GM23248 (cell line): ENCODE measurements at places on chromosomes 2 and 18.

DNA sequence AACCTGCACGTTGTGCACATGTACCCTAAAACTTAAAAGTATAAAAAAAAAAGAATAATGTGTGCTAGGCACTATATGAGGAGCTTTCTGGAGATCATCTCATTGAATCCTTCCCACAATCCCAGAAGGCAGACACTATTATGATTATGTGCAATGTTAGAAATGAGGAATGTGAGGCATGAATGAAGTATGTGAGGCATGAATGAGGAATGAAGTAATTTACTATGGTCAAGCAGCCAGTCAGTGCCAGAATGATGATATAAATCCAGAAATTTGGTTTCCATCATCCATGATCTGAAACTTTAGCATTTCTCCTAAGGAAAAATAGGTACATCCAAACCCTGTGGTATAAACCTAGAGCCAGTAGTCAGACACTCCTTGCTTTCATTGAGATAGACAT, 42.0 kb downstream of the CCDC148 start:
- peaks cover 33% of the 10 kb centered on the region for H3K4me1 ChIP-seq
- no peaks in the 10 kb centered on the region for H3K36me3 ChIP-seq
- H3K27me3 ChIP-seq = no peaks in the 10 kb centered on the region
- peak; percentile 72 for DNase-seq

DNA sequence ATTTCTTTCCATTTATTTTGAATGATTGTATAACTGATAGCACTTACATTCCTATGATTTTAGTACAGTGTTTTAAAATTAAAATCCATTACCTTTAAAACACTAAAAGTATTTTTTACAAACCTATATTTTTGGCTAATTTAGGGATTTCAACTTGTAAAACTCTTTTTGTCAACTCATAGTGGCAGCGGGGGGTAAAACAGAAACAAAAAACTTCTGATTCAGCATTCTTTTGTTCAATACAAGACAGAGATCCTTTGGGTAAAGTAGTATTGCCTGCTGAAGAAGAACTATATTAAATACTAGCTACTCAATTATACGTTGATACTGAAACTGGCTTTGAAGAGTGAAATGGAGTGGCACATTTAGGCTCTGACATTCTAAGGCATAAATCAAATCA, 437.4 kb upstream of the CDH19 start:
- no peaks in the 10 kb centered on the region for H3K27me3 ChIP-seq
- H3K27ac ChIP-seq = no peak overlapping the region

DNA sequence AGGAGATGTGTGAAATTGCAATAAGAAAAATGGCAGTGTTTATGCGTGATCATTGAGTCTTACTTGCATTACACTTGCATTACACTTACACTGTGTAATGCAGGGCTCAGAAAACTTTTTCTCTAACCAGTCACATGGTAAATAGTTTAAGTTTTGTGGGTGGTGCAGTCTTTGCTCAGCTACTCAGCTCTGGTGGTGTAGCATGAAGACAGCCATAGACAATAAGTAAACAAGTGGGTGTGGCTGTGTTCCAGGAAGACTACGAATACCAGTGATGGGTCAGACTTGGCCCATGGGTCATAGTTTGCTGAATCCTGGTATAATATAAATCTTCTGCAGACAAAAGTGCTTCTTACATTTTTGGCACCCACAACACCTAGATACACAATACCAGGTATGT, 115.6 kb upstream of the CYP1B1 start:
- H3K4me3 ChIP-seq = 0 out of 2 replicates have a peak overlapping the region, but pooled peaks have one; percentile 13
- DNase-seq = peak; percentile 66
- H3K27me3 ChIP-seq = no peaks in the 10 kb centered on the region
- peaks cover 38% of the 10 kb centered on the region for H3K4me1 ChIP-seq
- no peaks in the 10 kb centered on the region for H3K36me3 ChIP-seq

- peaks cover 16% of the 10 kb centered on the region for H3K4me1 ChIP-seq
- H3K4me3 ChIP-seq = no peak overlapping the region
- H3K27ac ChIP-seq = no peak overlapping the region
- H3K36me3 ChIP-seq = no peaks in the 10 kb centered on the region
- no peaks in the 10 kb centered on the region for H3K27me3 ChIP-seq
Measured at GRCh38 chr2:205768815-205769494, 86.7 kb downstream of the NRP2 start.

DNA sequence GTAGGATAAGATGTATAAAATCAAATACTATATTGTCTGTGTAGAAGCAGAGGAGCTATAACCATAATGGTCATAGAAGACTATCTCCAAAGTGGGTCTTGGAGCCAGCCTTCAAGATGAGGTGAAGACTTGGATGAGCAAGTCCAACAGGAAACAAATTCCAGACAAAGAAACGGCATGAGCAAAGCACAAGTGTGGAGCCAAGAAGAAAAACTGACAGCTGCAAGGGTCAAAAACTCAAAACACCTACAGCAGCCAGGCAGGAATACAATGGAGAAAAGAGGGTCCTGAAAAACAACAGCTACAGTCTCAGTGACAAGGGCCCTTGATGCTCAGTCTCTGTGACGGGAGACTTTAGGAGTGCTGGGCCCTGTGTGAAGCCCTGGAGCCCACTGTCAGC, 102.4 kb downstream of the STK39 start:
- H3K27me3 ChIP-seq = no peaks in the 10 kb centered on the region
- no peak overlapping the region for H3K4me3 ChIP-seq
- no peak overlapping the region for H3K27ac ChIP-seq
- H3K4me1 ChIP-seq = peaks cover 6% of the 10 kb centered on the region
- DNase-seq = no peak

DNA sequence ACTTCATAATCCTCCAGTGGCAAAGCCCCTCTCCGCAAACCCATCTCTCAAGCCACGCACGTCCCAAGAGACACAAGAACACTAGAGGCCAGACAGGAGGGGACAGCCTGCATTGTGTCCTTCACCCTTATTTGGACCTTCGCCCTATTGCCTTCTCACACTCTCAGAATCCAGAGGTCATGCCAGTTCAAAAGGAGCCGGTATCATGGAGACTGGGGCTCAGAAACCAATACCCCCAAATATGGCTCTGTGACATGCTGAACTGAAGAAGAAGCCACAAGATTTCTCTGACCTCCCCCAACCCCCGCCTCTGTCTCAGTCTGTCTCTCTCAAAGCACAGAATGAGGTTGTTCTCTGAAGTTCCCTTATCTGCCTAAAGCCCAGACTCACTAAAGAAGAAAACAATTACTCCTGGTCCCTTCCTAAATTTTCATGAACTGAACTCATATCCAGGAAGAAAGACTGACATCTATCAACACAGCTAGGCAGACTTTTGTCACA, 19.2 kb upstream of the SPATA3 start:
- no peak overlapping the region for H3K4me3 ChIP-seq
- H3K4me1 ChIP-seq = no peaks in the 10 kb centered on the region; the same call in 1 of the 2 replicates
- no peak for DNase-seq
- no peaks in the 10 kb centered on the region for H3K36me3 ChIP-seq
- H3K27me3 ChIP-seq = peaks cover 12% of the 10 kb centered on the region; the same call in 1 of the 2 replicates

GRCh38 chr2:163779970-163780597, 44.3 kb upstream of the FIGN start:
- no peak for DNase-seq
- no peak overlapping the region for H3K4me3 ChIP-seq
- H3K4me1 ChIP-seq = peaks cover 29% of the 10 kb centered on the region
- no peaks in the 10 kb centered on the region for H3K27me3 ChIP-seq

DNA sequence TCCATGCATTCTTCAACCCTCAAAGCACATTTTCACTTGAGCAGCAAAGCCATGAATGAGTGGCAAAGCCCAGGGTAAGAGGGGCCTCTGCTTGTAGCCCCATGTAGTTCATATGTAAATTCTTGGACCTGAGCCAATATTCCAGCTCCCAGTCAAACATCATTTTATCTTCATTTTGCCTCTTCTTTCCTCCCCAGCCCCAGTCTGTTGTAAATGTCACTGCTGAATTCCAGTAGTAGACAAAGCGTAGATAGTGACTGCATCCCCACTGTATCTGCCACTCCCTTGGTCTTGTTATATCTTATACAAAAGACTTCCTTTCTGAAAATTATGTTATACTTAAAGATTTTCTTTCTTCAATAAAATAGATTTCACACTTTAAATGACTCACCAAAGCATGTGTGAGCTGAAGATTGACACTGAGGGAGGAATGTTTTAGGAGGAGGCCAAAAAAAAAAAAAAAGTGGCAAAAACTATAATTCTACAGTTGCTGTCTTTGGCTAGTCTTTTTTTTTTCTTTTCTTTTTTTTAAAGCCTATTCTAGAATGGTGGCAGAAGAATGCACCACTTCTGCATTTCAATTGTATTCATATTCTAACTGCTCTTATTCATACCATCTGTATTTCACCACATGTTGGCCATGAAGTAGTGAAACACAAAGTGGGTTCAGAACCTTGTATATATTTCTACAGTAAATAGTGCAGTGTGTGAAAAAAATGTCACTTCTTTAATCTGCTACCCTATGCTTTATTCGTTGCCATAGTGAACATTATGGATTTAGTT, 306.1 kb downstream of the CPS1 start:
- H3K27me3 ChIP-seq = no peaks in the 10 kb centered on the region
- no peak for DNase-seq
- no peaks in the 10 kb centered on the region for H3K4me1 ChIP-seq
- H3K27ac ChIP-seq = no peak overlapping the region
- H3K36me3 ChIP-seq = no peaks in the 10 kb centered on the region
- no peak overlapping the region for H3K4me3 ChIP-seq

GRCh38 chr2:217972490-217972889, 30.3 kb downstream of the TNS1 start:
- H3K27ac ChIP-seq = no peak overlapping the region
- peaks cover 5% of the 10 kb centered on the region; the same call in 1 of the 2 replicates for H3K4me1 ChIP-seq
- DNase-seq = no peak
- no peaks in the 10 kb centered on the region for H3K27me3 ChIP-seq

DNA sequence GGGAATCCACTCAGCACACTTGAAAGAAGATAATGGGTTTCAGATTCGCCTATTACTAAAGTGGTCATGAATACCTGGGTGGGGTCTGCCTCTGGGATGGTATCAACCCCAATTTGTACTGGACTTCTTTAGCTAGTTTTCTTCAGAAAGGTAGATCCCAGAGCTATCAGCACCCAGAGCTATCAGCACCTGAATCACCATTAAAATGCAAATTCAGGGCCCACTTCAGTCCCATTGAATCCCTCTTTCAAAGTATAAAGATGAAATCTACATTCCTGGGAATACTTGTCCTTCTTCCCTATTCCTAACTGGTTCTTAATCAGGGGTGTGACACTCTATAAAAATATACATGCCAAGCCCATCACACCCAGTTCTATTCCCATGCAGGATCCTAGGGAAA, 914.3 kb downstream of the DCC start:
- DNase-seq = no peak
- H3K27me3 ChIP-seq = no peaks in the 10 kb centered on the region
- no peak overlapping the region for H3K4me3 ChIP-seq
- H3K36me3 ChIP-seq = no peaks in the 10 kb centered on the region
- no peak overlapping the region for H3K27ac ChIP-seq

DNA sequence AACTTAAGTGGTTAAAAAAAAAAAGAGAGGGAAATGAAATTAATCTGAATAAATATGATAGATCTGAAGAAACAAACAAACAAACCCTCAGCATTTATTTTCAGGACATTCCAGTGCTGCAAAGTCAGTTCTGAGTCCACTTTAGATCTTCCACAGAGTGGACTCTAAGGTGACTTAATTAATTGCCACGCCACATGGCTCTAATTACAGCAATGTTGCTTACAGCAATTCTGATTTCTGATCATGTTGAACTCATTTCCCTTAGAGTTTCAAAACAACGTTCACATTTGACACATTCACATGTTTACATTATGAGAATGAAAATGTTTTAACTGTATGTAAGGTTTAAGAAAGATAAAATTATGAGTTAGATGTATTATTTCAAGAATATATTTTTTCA, 38.6 kb upstream of the RASGRP3 start:
- peaks cover 27% of the 10 kb centered on the region for H3K4me1 ChIP-seq
- H3K27ac ChIP-seq = peak overlapping the region; percentile 44
- H3K36me3 ChIP-seq = no peaks in the 10 kb centered on the region
- peak; percentile 29 for DNase-seq

DNA sequence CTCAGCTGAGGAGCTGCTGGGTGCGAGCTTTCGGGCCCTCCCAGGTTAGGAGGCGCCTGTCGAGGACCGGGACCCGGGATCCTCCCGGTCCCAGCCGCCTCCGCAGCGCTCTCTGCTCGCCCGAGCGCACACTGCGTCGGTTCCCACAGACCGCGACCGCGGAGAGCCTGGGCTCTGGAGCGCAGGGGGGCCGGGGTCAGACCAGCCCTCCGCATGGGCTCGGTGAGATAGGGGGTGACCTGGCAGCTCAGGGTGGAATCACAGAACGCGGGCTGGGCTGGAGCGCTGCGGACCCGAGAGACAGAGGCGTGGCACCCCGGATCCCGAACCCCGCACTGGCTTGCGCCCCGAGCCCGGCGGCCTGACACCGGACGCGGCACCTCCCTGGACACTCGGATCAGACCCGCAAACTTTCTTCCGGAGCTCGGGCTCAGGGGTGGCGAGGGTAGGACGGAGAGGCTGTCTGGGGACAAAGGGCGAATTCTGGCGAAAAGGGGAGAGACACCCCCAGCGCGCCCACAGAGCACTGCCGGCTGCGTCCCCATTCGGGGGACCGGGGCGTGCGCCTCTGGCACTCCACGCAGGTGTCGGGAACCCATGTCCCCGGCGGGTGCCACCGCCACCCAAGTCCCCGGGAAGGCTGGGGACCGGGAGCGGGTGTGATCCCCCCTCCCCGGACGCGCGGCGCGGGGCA, 612 bp downstream of the DIPK1C start:
- no peaks in the 10 kb centered on the region for H3K36me3 ChIP-seq
- no peak overlapping the region for H3K4me3 ChIP-seq
- H3K4me1 ChIP-seq = no peaks in the 10 kb centered on the region
- peak; percentile 1 for DNase-seq
- H3K27ac ChIP-seq = no peak overlapping the region
